Gastrocnemius medialis (tissue), 4 donors: ENCODE measurements at places on chromosomes 2 and 18. TPM values are rescaled to one million over a fixed set of nuclear protein-coding genes. Genes with fewer than 3 reads are reported as not detected.

The SCYGR3 gene
- not detected for total RNA-seq

DNA sequence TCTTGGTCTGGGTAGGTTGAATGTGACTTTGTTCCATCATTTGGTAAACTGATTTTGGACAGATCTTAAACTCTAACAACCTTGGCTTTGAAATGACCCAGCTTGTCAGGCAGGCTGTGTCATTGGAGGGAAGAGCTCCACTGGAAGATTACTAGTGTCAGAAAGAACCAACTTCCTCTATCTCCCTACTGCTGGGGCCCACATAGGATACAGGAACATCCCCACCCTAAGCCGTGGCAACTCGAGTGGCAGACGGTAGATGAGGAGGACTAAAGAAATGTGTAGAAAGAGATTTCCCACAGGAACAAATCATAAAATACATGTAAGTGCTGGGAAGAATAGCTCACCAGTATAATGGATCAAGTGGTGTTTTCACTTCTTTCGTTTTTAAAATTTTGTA is 4.3 kb upstream of the G6PC2 start:
- no peak for DNase-seq

- DNase-seq = no peak
These were observed 46.6 kb downstream of the CDK15 start for GRCh38 chr2:201852878-201853415.

- no peak for DNase-seq
These were observed 150.1 kb upstream of the CCDC150 start for GRCh38 chr2:196489371-196489770.

DNA sequence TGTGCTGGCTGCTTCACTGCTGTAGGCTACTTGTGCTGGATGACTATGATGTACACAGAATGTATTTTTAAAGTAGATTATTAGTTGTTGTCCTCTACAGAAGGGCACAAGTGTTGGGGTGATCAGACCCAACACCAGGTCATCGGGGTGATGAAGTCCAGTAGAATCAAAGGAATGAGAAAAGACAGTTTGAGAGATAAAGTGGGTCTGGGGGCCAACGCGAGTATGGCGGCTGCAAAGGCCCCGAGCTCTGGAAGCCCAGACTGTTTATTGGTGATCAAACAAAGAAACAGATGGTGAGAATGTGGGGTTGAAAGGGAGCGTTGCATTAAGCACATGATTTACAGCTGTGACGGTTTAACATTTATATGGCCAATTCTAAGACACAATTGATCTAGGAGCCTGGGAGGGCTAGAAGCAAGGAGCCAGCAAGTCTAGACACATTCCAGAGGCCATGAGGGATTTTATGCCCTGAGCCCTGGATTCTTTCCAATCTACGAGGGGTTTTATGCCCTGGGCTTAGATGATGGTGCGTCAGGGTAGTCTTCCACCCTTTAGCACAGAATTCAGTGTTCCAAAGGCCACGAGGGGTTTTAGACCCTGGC is 153.5 kb downstream of the AGPS start:
- no peak for DNase-seq

DNA sequence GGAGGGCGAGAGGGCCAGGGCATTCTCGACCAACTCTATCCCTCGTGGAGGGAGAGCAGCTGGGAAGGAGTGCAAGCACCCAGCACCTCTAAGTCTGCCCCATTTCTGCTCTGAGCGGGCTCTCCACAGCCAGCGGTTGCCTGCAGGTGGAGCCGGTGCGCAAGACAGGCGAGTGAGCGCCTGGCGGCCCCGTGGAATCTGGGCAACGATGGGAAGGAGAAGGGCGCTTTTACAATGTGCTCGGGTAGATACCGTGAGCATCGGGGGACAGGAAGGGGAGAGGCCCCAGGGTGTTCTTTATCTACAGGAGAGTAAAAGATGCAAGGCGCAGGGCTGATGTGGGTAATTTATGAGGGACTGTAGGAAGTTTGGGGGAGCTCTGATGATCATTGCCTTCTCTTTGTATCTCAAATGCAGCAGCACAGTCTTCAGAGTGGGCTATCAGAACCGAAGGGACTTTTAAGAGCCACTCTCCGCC is 867 bp upstream of the TTL start:
- DNase-seq = peak; percentile 75

DNA sequence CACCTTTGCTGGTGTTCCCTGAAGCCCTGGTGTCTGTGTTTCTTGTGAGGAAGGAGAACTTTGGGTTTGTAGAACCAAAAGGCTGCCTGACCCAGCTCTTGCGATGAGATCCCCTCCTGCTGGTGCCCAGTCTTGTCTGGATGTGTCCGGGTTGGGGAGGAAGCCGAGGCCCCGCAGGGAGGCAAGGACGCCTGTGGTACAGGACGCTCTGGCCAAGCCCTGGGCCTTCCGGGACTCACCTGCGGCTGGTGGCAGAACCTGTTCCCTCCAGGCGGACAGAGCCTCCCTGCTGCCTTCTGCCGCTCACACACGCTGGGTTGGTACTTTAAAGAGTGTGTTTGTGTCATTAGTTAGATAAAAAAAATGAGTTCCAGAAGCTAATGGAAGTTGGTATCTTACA is 616.2 kb downstream of the GALR1 start:
- no peak for DNase-seq

DNA sequence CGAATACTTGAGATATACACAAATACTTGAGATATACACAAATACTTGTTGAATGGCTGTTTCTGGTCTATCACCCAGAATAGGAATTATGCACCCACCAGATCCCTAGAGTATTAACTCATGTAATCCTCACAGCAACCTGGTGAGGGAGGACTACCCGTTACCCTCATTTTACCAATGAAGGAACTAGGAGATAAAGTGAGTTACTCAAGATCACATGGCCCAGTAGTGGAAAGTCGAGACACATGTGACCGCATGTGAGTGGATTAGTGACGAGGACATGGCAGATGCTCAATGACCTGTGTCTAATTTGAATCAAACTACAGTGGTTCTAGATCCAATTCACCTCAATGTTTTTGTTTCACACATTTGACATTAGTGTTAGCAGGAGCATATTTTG is 2.4 kb downstream of the MOGAT1 start:
- DNase-seq = no peak

The TM4SF20 gene
- total RNA-seq = not detected

The LCT gene
- not detected for total RNA-seq

DNA sequence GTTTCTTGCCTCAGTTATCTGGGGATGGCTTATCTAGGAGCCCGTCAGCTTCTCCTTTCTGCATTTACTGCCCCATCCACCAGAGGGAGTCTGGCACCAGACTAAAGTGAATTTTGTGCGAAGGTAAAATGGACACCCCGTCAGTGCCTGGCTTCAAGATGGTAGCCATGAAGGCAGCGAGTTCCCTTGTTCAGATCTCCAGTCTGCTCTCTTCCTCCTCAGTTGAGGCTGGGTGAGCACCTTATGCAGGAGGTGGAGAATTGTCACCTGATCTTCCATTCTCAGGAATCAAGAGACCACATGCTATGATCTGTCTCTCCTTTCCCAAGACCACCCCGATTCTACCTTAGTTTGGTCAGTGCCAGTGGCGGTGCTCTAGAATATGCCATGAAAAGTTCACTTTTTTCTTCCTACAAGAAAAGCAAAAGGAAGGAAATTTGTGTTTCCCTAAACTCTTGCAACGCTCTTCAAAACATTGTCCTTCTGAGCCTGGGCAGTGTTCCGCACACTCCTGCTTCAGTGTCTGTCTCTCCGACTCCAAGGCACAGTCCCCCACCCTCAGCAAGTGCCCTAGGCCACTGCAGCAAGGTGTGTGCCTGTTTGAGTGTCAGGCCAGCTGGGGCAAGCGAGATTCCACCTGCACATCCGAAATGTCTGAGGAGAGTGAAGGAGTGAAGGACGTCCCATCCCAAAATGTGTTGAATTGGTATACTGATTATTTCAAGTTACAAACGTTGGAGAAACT is 168.6 kb downstream of the SS18 start:
- no peak for DNase-seq

The GKN2 gene
- not detected for total RNA-seq

- DNase-seq = no peak
These were observed 36.8 kb downstream of the KCNIP3 start for GRCh38 chr2:95333888-95334338.

DNA sequence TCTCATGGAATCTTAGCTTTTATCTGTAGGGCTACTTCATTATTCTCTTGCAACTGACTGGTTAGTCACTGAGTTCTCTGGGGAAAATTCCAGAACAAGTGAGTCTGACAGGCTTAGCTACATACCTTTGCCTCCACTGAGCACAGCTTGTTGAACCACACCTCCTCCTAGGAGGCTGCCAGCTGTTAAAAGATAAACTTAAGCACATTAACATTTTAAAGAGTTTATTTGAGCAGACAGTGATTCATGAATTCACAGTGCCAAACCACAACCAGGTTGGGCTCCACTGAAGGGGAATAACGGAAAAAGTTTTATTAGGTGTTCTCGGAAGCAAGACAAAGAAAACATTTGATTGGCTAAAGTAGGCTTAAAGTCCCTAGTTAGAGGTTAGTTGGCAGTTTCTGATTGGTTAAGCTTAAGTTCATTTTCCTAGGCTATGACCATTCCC is 12.5 kb upstream of the SLC38A11 start:
- DNase-seq = no peak
